Stimulated activated CD4-positive, alpha-beta T cell treated with anti-CD3 and anti-CD28 coated beads, Interleukin-4, amount 100 ng/mL, for 48 hours (primary cell): ENCODE measurements at places on chromosomes 2 and 18.

GRCh38 chr2:151770995-151771394, 36.7 kb upstream of the NEB start:
- DNase-seq = no peak

DNA sequence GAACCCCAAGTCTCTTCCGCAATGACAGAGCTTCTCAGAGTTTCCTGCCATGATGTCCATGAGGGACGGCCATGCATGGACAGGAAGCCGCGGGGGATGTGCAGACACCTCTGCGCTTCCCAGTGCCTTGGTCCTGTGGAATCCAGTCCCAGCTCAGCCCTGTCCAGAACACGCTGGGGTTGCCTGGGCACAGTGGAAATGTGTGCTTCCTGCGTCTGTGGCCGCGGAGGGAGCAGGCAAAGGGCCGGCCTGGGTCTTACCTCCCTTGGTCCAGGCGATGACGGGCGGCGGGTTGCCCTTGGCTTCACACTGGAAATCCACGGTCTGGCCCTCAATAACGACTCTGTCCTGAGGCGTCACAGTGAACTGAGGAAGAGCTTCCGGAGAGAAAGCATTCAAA, 79.6 kb downstream of the PXDN start:
- DNase-seq = no peak

DNA sequence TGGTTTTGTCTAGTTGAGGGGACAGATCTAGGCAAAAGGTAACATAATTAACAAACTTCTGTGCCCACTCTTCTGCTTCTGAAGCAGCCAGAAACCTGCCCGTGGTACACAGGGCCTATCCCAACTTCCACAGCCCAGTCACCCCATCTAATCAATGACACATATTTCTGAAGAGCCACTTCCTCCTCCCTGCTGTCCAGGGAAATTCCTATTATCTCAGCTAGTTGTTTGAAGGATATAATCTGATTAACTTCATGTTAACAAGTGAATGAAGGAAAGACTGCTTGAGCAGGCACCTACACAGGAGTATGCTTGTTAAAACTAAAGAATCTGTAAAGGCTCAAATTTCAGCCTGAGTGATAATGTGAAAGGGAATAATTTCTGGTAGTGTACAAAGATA, 61.4 kb downstream of the CCDC148 start:
- DNase-seq = no peak

DNA sequence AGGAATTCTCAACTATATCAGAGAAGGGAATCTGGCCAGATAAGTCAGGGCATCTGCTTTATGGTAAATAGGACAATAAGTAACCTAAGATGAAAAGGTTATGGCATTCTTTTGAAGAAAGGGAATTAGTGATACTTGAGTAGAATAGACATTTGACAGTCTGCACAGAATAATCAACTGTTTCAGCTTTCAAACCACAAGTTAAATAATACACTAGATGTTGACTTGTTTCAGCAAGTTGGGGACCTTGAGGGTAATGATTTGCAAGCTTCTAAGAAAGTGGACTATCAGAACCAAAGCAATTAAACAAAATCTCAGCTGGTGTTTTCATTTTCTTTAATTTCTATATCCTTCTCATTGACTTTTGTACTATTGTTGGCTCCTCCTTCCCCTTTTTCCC, 54.5 kb downstream of the SLC39A10 start:
- DNase-seq = no peak

DNA sequence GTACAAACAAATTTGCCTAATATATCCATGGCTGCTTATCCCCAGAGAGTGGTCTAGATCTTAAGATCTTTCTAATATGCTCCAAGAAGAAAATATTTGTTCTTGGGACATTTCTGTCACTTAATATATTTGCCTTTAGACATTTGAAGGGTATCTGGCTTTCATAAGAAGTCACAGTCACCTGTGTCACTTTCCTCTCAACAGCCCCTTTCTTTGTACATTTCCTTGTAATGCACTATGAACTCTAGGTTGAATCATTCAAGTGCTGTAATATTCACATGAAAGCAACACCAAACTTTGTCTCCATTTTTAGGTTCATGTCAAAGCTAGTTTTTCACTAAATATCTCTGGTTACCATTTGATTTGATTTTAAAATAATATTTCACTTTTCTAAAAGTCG, 41.4 kb upstream of the NABP1 start:
- DNase-seq = no peak
